ENCODE measurements at places on chromosomes 7 and 10.

DNA sequence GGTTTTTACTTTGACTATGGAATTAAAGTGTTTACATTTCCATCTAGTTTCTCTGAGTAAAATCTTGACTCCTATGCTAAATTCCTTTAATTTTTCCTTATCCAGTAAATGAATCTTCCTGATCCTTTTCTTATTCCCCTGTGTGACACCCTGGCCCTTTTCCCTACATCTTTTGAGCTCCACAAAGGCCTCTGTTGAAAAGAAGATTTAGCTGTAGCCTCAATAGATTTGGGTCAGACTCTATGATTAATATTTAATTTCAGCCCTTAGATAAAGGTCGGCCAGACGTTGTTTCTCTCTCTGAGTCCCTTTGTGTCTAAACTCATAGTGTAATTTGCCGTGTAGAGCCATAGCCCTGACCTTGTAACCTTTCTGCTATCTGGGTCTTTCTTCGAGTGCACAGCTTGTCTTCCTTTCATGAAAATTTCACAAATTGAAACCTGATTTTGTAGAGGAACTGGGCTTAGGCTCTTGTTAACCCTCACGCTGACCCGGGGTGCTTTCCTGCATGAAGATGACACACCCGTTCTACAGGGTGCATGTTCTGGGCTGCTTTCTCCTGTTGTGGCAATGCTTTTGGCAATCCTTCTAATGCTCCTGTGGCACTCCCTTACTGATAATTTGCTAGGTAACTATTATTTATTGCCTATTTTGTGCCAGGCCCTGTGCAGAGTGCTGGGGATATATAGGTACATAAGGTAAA is 21.2 kb downstream of the LSMEM1 start:
- DNase-seq = no peak

DNA sequence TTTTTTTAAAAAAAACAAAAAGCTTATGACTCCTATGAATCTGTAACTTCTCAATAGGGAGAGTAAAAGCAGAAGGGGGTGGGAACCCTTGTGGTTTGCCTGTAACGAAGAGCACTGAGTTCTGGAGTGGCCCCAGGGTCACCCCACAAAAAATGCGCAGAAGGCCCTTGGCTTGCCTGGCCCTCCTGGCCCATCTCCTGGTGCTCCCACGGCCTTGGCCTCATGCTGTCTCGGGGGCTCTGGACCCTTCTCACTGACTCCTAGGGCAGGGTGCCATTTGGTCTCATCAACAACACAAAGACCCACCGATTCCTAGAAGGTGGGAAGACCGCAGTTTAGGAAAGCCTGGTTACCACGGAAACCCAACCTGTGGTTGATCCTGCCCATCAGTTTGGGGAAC is 40.8 kb downstream of the ZNF467 start:
- no peak for DNase-seq

DNA sequence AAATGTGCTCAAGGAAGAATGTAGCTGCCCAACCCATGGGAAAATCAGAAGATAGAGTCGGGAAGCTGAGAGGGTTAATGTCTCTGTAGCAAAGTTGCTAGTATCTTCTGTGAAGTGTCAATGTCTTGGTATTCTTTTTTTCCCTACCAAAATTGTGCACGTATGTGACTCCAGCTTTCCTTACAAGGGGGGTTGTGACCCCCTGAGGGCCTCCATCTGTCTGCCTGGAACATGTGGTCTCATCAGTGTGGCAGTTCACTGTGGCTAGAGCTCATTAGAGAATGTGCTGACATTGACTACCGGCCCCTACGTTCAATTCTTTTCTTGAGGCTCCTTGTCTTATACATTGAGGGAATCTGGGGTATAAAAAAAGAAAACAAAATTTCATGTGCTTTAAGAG is 725.2 kb upstream of the CELF2 start:
- no peak for DNase-seq

DNA sequence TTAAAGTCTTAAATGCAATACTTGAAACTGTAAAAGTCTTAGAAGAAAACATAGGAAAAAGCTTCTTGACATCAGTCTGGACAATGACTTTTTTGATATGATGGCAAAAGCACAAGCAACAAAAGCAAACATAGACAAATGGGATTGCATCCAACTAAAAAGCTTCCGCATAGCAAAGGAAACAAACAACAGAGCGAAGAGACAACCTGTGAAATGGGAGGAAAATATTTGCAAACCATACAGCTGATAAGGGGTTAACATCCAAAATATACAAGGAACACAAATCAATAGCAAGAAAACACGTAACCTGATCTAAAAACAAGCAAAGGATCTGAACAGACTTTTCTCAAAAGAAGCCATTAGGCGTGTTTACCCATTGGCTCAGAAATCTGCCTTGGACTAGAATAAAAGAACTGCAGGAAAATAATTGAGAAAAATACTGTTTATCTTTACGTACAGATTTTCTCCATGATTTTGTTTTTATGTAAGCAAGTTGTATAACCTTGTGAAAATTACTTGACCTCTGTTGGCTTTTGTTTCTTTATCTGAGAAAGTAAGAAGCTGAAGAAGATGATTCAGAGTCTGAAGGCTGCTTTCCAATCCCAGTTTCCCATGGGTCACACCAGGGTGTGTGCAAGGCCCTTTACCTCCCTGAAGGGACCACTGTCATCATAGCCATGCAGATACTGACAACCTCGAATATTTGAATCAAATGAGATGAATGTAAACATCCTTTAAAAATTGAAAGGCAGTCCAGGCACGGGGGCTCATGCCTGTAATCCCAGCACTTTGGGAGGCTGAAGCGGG is 99.1 kb upstream of the LANCL2 start:
- DNase-seq = no peak

GRCh38 chr10:3734111-3734510 is 50.9 kb downstream of the KLF6 start:
- DNase-seq = no peak

- no peak for DNase-seq
Observed at GRCh38 chr7:98628418-98628817, 11.3 kb downstream of the NPTX2 start.

DNA sequence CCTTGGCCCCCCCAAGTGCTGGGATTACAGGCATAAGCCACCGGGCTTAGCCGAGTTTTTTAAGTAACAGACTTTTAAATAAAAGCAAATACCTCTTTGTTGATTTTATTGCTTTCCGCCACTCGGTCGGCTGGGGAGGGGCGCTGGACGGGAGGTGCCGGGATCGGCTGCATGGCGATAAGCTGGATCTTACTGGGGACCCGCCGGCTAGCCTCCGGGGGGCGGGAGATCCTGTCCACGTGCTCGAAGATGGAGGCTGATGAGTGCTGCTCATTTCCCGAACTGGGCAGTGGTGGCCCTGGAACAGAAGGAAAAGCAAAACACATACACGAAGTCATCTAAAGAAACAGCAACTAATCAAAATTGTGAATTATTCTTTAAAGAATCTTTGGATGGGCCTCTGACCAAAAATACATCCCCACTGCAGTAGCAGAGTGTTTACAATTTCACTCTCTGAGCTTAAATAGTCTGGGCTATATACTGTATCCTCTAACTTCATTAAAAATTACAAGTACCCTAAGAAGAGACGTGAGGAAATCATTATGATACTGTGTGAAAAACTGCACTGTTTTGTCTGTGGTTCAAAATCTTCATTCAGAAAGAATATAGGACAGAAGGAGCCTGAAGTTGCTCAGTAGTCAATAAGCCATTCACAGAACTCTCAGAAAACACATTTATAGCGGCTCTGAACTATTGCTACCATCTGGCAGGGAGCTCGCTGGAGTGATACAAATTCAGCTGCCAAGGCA is 73.2 kb upstream of the ATP6V0A4 start:
- DNase-seq = no peak

DNA sequence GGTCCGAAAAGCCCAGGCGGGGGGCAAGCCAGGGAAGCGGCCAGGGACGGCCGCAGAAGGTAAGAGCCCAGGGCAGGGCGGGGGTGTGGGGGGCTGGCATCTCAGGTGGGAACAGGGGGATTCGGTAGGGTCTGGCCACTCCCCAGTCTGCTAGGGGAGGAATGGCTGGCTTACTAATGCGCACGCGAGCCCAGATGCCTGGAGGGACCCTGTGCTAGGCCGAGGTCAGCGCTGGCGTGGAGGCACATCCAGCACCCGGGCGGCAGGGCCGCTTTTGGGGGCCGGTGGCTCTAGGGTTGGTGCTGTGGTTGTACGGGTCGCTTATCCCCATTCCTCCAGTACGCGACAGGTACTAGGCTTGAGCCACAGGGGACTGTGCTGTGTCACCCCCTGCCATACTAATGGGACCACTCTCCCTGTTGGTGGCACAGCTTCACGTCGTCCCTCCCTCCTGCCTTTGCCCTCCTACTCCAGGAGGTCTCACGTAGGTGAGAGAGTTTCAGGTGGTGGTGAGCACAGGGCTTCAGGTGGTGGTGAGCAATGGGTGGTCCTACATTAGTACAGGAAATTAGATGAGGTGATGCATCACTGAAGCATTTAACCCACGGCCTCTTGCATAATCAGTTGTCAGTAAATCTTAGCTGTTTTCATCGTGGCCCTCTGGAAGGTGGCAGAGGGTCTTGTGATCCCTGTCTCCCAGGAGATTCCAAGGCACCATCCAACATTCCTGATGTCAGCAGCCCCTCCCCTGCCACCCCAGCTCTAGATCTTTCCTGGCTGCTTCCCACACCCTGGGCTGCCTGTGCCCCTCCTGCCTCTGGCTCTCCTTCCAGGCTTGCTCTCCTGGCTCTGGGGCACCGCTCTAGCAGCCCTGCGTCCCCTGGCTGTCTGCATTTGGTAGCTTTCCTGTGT is 971 bp downstream of the AEBP1 start:
- DNase-seq = no peak
